ENCODE measurements at places on chromosomes 12 and 14.

DNA sequence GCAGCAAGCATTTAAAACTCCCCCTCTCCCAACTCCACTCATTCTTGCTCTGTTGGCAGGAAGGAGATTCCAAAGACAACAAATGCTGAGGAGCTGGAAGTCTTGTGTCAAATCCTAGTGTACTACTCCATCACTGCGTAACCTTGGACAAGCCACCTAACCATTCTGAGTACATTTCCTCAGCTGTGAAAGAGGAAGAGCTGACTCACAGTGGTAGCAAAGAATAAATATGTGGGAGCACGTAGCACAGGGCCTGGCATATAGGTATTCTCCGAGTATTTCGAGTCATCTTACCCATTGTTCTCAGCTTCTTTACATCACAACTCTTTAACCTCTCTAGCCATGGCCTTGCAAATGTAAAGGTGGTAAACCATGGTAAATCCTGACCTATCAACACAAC, 28.7 kb downstream of the EGLN3 start:
- DNase-seq = no peak

- DNase-seq = peak; percentile 8
These were observed 14.5 kb upstream of the SLC38A2 start for GRCh38 chr12:46386877-46387629.

GRCh38 chr14:89308232-89308959, 108.6 kb downstream of the FOXN3 start:
- DNase-seq = no peak

DNA sequence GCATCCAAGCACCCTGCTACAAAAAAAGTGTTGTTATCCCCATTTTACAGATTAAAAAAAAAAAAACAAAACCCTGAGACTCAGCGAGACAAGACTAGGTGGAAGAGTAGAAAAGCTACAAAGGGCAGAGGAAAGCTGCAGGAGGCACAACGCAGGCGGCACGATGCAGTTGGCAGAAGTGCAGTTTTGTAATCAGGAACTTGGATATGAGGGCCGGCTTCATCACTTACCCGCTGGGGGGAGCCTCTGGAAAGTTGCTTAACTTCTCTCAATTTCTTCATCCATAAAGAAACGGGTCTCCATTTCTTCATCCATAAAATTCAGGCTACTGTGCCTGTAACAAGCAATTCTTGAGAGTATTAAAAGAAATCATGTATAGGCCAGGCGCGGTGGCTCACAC, 33.1 kb upstream of the CCDC60 start:
- no peak for DNase-seq

GRCh38 chr12:106747973-106748436, 26.5 kb upstream of the RIC8B start:
- DNase-seq = no peak

DNA sequence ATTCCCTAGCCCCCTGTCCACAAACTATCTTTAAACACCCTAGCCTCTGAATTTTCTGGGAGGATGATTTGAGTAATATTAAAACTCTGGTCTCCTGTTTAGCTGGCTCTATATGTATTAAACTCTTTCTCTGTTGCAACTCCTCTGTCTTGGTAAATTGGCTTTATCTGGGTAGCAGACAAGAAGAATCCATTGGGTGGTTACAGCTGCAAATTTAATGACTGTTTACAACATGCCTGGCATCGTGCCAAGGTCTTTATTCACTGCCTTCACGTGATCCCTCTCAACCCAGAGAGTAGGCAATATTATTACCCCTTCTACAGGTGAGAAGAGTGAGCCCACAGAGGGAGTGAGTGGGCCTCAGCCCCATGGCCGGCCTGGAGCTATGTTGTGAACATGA, 77.8 kb upstream of the MYL2 start:
- DNase-seq = no peak

DNA sequence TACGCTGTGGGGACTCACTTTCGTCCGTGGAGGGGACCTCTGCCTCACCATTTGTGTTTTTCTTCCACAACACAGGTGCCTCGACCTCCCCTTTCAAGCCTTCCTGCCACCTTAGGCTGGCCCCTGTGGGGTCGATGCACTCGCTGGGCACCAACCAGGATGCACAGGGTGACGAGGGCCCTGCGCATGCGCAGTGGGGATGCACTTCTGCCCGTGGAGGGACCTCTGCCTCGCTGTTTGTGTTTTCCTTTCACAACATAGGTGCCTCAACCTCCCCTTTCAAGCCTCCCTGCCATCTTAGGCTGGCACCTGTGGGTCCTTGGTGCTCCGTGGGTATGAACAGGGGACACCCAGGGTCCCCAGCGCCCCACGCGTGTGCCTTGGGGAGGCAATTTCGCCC, 356.8 kb downstream of the ALG10 start:
- DNase-seq = no peak

DNA sequence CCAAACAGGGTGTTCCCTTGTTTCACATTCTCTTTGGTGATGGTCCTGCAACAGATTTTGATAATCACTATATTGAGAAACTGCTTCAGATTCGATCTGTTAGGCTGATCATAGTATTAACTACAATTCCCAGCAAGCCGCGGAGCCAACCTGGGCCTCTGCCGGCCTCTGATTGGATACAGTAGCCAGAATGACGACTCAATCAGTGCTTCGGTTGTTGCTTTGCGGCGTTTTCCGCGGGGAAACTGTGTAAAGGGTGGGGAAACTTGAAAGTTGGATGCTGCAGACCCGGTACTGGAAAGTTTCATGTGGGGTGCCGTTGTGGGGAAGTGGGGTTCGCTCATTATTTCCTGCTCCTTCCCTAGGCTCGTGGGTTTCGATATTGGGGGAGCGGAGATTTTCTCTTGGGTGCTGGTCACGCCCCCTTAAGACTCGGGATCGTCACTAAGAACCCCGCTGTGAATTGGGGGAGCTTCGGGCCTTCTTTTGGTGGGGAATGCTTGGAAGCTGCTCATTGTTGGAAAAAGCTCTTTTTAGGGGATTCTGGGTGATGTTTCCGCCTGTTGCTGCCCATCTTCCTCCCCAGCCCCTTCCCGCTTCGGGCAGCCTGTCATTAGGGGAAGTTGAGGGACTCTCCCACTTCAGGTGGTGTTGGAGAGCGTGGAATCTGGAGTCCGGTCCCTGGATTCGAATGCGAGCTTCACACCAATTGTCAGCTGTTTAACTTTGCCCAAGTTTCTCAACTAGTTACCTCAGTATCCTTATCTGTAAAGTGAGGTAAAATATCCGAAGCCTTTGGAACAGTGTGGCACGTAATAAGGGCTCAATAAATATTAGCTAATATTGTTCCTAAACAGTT, at the start of gene RAD51B:
Gene RAD51B (plus strand): TSS at position 217 of the 859 bp plus-strand sequence.
- DNase-seq = peak; percentile 31

DNA sequence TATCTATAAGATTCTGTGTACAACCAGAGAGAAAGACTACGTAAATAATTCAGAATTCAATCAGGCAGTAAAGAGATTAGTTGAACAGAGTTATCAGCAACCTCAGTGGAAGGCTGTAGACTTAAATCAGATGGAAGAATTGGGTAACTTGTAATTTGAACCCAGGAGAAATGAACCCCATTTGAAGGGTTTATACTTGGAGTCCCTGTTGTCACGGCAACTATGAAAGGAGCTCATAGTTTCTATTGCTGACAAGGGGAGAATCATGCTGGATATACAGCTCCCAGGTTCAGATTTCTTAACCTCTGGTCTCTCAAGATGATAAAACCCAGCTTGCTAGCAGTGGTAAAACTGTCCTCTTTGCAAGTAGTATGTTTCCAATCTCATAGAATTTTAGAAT, 54.4 kb upstream of the BMP4 start:
- DNase-seq = no peak

DNA sequence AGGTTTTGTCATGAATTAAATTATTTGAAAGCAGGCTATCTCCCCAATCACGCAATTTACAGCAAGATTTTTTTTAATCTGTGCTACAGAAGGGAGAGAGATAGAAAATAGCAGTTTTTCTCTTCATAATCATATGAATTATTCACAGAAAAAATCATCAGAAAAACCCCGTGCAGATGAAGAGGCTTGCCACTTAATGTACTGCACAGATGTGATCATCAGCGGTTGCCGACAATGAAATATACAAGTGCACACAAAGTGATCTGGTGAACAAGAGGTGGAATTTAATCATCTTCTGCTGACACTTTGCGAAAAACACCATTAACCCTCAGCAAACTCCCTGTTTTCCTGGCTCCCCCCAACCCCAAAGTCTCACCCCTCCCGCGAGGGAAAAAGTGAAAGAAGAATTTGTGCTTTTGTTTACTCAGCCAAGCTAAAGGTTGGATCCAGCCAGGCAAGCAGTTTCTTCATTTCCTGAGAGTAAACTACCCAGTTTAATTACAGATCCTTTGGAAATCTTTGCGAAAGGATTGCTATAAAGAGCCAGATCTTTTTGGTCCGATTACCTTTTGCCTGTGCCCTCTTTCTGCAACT, 3.1 kb upstream of the LMO3 start:
- no peak for DNase-seq

DNA sequence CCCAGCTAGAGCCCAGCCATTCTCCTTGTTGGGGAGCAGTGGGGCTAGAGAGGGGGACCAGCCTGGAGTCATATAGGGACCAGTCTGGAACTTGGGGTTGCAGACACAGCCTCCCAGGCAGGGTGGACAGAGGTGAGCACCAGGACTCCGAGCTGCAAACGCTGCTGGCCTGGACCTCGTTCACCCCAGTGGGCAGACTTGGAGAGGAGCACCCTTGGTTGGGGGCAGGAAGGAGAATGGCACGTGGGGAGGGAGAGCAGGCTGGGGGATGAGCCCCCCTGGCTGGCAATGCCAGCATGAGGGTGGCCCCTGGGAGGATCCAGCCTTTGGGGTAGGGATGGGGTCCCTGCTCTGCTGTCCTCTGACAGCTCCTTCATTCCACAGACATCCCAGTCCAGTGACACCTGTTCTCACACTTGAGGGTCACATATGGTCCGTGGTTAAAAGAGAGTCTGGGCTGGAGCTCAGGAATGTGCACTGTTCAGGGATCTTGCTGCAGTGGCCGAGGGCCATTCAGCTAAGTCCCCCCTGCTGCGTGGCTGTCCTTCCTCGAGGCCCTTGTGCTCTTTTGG, 2.8 kb downstream of the LBHD2 start:
- DNase-seq = no peak

DNA sequence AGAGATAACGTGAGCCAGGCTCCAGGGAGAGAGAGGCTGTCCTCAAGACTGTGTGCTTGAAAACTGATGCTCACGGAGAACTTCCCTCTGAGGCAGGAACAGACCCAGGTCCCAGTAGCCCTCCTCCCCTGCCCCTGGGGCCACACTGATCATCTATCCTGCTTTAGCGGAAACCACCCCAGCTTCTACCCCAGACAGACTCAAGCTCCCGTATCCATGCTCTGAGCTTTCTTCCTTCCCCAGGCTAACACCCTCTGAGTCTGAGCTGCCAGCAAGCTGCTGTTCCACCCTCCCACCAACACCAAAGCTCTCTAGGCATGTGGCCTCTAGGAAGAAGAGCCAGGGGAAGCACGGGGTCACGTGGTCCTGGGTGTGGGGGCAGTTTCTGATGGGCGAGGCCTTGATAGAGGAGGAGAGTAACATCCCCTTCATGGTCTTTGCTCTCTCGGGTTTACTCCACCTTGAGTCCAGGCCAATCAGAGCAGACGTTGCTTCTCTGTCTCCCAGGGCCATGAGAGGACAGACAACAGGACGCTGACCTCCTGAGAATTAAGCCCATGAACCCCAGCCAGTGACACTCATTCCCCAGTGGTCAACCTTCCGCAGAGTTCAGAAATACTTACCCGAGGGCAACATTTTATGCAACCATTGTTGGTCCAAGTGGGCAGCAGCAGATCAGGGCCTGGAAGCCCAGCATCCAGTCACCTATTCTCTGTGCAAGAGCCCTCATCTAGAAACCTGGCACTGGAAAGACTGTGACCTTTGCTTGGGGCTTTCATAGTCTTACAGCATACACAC, 1.4 kb downstream of the PCK2 start:
- peak; percentile 77 for DNase-seq

- peak; percentile 71 for DNase-seq
These were observed 121.6 kb downstream of the PHLDA1 start for GRCh38 chr12:75909714-75910656.

- no peak for DNase-seq
These were observed 97.9 kb downstream of the TNFAIP2 start for GRCh38 chr14:103220982-103221641.

DNA sequence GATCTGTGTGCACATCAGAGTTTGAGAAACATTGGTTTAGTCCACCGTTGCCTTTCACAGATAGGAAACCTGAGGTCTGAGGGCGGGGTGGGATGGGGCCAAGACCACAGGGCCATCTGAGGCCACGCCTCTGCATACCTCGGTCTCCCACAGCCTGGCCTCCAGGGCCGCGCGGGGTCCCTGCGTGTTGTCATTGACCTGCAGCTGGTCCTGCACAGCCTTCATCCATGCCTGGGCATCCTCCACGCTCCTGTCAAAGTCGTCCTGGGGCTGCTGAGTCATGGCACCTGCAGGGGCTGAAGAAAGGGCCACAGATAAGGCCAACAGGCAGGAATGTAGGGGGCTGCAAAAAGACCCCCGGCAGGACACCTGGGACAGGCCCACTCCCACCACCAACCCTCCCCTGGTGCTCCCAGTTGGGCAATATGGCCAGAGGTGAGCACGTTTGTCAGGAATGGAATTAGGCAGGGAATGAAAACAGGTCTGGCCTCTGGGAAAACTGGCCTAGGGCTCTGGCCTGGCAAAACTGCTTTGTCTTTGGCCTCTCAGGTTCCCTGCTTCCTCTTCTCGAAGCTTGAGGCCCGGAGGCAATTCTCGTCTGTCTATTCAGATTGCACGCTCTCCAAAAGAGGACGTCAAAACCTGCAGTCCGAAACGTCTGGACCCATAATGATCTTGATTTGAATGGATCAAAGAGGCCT, 40.8 kb downstream of the SYNE3 start:
- no peak for DNase-seq

DNA sequence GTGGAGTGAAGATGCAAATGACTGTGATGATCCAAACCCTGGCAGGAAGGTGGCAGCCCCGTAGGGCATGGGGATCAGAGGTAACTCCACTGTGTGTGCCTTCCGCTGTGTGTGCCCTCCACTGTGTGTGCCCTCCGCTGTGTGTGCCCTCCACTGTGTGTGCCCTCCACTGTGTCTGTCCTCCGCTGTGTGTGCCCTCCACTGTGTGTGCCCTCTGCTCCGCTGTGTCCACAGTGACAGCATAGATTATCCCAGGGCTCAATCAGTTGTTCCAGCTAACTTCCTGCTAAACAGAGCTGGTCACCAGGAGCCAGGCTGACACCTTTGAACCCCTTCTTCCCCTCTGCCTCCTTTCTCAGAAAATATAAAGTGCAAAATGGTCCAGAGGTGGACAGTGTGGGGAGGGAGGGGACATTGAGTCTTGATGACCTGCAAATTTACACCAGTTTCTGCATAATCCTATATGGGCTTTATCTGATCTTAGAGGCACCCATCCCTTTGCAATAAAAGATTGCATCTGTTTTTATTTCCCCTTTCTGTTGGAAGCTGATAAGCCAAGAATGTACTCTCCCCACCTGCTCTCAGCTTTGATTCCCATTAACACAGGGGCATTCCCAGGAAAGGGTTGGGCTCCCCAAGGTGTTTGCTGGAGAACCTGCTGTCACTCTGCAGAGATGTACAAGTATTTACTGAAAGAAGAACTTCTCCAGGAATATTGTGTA, 21.6 kb upstream of the HNF1A start:
- no peak for DNase-seq

DNA sequence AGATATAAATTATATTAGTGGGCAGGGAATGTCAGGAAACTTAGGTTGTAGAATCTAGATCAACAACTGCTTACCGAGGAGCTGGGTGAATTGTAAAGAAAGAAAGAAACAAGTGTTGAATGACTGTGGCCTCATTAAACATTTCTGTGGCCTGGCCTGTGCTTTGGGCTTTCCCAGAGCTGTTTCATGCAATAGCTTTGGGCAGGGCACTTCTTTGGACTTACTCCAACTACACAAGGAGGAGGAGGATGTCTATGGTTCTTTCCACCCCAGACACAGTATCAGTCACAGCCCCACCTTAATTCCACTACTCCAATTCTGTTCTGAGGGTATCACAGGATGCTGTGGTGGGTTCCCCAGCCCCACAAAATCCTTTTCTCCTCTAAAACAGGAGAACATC, 38.0 kb downstream of the DPF3 start:
- no peak for DNase-seq

All from SHP77 treated with DMSO at 0.1 percent for 48 hours (cell line).